ENCODE measurements at places on chromosomes 16 and 17.

DNA sequence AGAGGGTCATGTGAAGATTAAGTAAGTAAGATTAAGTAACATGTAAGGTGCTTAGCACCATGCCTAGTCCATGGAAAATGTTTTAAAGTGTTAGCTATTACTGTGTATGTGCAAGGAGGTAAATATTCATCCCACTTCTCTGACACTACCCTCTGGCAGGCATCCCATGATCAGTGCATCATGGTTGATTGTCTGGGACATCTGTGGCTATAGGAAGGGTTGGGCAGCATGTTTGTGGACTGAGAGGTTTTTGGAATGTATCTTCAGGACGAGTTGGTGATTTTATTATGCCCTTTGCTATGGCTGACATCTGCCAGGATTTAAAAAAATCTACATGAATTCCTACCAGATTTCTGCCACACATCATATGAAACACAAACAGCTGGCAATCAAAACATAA lies 6.5 kb upstream of the TAOK1 start:
- no peak for DNase-seq

GRCh38 chr17:57668332-57668731 lies 76.8 kb downstream of the CCDC182 start:
- DNase-seq, result no peak

DNA sequence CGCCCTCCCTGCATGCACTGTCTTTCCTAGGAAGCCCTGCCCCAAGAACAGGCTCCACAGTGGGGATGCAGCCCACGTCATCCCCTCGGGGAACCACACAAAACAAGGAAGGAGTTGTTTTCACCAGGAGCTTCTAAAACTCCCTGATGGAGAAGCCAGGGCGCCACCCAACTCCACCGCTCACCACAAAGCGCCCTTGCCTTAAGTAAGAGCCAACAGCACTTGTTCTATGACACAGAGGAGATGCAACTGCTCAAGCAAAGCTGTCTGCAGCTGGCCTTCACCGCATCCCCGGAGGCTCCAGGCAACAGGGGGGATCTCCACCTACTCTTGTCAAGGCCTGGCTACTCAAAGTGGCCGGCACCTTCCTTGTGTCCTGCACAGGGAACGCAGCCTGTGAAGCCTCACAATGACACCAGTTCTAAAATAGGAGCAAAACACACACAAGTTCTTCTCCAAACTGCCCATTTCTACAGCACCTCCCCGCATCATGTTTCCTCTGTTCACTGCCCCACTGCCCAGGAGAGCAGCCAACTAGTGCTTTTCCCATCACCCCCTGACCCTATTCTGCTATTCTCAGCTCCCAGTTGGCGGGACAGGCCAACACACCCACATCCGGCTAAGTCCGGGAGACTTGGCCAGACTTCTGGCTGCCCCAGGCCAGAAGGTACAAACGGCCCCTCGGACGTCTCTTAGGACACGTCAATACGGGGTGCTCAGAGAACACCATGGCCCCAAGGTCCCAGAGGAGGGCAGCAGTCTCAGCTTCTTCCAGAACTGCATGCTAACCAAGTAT lies 24.2 kb downstream of the MPG start:
- no peak for DNase-seq

- DNase-seq, result no peak
Observed at GRCh38 chr16:1070864-1071408, 1.6 kb upstream of the SSTR5 start.

DNA sequence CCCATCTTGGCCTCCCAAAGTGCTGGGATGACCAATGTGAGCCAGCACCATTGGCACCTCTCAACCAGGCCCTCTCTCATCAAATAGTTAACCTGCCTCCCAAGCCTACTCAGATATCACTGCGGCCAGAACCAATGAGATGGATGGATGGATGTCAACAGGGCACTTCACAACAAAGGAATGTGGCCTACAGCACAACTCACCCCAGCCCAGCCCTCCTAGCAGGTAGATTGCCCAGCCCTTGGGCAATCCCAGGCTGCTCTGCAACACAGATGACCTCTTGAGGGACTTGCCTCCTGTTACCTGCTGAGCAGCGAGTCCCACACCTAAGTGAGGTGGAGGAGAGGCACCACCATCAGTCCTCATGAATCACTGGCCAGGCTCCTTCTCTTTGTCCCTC lies 22.6 kb upstream of the KIFC3 start:
- no peak for DNase-seq

DNA sequence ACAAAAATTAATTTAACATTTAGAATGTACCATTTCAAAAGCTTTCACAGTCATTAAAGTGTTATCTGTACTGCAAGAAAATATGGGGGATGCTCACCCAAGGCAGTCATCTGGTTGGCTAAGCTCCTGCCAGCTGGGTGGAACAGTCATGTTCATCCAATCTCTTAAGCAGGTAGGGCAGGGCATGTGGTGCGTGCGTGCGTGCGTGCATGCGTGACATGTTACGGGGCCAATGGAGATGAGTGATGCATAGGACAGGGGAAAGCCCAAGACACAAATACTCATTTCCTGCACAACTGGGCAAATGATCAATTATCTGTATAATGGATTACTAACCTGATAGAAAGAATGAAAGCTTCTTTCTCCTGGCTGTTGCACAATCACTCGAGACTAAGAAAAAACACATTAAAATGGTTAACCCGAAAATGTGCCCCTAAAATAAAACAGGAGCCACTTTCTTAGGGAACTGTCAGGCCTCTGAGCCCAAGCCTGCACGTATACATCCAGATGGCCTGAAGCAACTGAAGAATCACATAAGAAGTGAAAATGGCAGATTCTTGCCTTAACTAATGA lies 104.4 kb downstream of the MYO1D start:
- no peak for DNase-seq

DNA sequence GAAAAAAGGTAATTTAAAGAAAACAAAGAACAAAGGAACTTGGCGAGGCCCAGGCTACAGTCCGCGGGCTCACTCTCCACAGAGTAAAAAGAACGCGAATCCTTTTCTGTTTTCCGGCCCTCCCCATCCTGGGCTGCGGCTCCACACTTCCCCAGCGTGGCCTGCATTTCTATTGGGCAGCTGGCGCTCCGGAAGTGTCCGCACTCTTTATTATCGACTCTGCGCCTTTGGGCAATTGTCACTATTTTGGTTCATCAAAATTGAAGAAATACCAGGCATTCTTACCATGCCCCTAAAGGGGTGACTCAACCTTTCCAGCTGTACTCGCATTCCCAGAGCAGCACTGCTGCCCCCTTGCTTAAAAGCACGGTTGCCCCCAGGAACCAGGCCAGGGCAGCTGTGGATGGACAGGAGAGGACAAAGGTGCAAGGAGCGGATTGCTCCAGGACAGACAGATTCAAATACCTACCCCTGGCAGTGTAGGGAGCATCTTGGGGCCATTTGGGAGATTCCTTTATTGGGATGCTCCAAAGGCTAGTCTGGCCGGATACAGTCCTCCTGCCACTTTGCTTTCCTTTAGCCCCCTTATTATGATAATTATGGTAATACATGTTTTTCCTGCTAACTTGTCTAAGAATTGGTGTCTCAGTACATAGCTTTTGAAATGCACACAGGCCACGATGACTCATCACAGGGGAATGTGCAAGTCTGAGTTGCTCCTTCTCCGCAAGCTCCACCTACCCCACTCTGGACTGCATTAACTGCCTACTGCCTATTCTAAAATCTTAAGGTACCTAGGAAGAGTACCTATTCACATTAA lies 985 bp upstream of the SLFN12 start:
- DNase-seq, result peak; percentile 58

DNA sequence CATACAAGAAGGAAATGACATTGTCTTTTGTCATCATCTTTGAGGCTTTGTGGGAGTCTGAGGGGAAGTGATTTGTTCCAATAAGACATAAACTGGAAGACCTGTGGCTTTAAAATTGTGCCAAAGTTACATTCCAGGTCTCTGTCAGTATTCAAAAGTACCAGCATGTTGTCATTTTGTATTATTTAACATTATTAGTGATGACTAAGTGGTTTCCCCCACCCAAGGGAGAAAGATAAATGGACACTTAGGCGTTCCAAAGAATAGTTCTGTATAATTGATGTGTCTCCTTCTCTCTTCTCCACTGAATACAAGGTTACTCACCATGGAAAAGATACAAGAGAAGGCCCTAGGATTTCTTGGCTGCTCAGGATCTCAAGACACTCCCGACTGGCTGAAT lies 3.8 kb downstream of the CFAP97D1 start:
- no peak for DNase-seq

- DNase-seq, result no peak
Observed at GRCh38 chr17:38563362-38564253, 42.1 kb downstream of the SRCIN1 start.

DNA sequence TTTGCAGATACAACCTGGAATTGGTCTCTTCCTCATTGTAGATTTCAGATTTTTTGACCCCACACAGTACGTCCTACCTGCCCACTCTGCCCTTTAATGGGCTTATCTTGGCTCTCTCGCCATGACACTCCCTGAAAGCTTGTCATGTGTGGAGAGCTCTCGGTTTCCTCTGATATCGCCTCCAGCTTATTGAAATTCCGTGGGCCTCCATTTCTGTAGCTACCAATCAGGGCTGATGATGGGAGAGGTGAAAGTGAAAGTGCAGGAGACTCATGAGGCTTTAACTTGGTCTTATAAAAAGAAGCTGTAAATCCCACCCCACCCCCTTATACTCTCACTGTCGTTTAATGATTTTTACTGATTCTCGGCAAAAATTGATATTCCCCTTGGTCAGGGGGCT lies 17.7 kb downstream of the HOXB1 start:
- DNase-seq, result peak; percentile 23

GRCh38 chr17:74442670-74443515 lies 11.0 kb downstream of the GPRC5C start:
- DNase-seq, result no peak
